ENCODE measurements at places on chromosomes 7 and 10. TPM values are rescaled to one million over a fixed set of nuclear protein-coding genes. Genes with fewer than 3 reads are reported as not detected.

The SORCS3 gene
- not detected for total RNA-seq

The UNCX gene
- not detected for total RNA-seq

The PRSS2 gene
- not detected for total RNA-seq

DNA sequence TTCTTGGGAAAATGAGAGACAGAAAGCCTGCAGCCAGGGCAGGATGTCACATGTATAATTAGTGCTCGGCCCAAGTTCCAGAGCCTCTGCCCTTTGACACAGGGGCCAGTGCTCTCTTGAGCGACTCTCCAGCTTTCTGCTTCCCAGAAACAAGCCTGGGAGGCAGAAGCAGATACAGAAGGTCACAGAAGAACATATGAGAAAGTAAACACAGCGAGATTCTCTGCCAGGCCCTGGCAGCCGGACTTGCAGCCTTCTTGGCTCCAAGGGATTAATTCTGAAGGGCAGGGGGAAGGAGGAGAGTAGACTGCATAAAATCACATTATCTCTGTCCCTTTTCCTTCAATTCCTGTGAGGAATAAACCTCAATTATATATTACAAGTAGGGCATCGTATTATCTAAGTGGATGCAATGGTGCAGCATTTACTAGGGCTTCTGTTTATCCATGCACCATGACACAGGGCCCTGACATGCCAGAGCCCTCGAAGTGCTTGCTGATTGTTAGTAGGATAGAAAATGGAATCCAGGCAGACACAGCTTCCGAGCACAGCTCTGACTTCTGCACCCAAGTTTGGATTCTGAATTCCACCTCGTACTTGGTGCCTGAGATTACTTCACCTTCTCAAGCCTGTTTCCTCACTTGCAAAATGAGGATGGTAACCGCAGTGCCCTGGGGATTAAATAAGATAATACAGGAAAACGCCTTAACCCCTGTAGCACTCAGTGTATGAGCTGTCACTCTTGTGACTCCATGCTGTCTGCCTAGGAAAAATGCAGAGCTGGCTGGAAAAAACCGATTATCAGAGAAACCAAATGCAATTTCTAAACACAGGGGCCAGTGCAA lies 536.5 kb downstream of the TNS3 start:
- no peak for DNase-seq

The SLC35G1 gene
- 6.2 TPM for total RNA-seq

The ADAMTS14 gene
- total RNA-seq = not detected

DNA sequence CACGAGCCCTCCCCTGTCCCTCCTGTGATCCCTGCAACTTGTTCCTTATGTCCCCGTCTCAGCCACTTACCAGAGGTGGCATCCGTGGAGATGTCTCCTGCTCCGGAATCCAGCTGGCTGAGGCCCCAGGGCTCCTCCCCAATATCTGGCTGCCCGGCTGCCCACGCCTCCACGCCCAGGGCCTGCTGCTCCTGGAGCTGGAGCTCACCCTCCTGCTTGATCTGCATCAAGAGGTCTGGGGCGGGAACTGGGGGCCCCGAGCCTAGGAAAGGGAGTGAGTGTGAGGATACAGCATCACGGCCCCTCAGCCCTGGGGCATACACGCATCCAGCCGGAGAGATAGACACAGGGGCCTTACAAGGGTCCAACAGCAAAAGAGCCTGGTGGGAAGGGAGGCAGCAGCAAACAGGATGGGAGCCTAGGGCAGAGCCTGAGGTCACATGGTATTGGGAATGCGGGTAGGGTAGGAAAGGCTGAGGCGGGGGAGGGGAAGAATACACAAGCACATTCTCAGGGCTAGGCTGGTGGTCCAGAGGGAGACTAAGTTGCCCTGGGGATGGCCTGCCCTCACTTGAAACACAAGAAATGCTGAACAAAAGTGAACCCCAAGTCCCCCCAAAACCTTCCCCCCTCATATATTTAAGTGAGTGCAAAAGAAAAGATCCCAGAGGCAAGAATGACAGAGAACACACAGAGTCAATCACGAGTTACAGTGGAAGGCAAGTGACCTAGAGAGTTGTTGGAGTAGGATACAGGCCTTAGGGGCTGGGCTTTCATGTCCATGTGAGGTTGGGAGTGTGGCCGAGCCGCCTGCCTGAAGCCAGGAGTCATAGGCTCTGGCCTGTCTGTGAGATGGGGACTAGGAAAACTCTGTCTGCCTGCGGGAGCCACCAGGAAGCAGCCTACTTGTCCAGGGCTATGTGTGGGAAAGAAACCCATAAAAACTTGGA lies 16.9 kb upstream of the ZNF777 start:
- DNase-seq = no peak

GRCh38 chr10:102781090-102781920 lies 37.6 kb downstream of the WBP1L start:
- no peak for DNase-seq

DNA sequence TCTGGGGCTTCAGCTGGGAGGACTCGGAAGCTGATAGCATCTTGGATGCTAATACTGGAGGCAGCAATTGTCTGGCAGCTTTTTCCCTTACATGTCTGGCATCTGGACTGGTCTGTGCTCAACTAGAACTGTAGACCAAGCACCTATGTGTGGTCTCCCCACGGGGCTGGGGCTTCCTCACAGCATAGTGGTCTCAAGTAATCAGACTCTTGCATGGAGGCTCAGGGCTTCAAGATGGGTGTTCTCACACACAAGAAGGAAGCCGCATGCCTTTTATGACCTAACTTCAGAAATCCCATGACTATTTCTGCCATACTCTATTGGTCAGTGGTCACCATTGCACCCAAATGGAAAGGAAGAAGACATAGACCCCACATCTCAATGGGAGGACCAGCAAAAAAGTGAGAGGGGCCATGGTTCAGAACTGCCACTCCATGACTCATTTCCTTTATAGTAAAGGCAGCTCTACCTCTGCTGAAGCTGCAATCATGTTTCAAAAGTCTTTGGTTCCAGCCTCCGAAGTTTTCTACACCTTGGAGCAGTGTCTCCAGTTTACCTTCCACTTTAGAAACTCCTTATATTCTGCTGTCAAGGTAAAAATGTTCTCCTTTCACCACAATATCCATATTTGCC lies 14.7 kb downstream of the AOC1 start:
- DNase-seq = no peak

GRCh38 chr7:113015034-113015645 lies 71.5 kb downstream of the GPR85 start:
- no peak for DNase-seq

- DNase-seq = no peak
Observed at GRCh38 chr7:101453617-101454016, 90.9 kb downstream of the COL26A1 start.

DNA sequence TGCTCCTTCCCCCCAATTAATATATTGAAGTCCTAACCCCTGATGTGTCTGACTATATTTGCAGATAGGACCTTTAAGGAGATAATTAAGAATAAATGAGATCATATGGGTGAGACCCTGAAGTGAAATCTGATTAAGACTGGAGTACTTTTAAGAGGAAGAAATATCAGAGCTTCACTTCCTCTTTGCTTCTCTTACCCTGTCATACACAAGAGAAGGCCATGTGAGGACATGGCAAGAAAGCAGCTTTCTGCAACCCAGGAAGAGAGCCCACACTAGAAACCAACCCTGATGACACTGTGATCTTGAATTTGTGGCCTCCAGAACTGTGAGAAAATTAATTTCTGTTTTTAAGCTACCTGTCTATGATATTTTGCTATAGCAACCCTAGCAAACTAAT lies 44.2 kb downstream of the JMJD1C start:
- DNase-seq = peak; percentile 39

DNA sequence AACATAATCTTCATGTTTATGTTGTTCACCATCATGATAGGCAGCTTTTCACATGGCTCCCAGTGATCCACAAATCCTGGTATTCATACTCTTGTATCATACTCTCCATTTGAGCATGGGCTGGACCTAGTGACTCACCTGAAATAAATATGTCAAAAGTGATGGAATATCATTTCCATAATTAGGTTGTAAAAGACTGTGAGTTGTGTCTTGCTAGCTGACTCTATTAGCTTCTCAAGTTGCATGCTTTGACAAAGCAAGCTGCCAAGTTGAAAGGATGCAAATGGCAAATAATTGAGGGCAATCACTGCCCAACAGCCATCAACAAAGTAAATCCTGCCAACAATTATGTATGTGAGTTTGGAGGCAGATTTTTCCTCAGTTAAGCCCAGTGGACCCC lies 300.4 kb downstream of the AHR start:
- DNase-seq = no peak

DNA sequence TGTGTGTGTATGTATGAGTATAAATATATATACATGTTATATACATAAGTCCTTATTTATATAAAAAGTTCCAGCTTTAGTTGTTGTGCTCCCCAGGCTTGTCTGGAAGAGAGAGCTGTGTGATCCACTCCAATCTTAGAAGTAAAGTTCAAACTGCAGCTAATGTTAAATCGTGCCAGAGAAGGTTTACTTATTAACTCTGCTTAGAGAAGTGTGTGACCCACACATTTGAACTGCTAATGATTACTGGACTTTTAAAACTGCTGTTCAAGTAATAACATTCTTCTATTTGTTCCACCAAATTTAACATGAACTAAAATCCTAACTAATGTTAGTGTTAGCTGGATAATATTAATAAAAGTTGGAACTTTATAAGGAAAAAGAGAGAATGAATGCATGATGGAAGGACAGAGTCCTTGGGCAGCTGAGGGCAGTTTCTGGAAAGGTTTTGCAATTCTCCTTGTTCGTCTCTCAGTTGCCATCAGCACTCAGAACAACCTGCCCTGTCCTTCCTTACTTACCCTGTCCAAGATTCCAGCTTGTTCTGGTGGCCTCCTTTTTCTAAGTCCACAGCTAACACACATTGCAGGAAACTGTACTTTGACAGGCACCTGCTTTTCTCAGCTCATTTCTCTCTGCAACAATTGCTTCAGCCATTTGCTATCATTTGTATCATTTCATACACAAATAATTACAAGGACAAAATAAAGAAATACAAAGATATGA lies 162.6 kb downstream of the FAM107B start:
- DNase-seq = no peak

DNA sequence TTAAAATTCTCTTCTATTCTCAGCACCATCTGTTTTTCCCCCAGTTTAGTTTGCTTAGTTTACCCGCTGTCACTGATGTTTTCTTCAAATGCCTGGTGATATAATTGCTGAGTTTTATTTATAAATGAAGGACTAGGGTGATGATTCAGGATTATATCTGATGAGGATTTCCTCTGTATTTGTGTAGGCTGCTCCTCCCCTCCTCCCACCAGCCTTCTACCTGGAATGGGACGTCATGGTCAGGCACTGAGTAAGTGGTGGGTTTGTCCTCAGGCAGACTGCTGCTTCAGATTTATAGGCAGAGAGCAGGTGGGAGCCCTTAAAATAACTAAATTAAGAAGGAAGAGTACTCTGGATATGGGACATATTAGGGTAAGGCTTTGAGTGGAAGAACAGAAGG lies 35.8 kb downstream of the PALS2 start:
- no peak for DNase-seq

- DNase-seq = no peak
Observed at GRCh38 chr7:94949532-94949931, 42.1 kb downstream of the PPP1R9A start.

GRCh38 chr7:142496545-142496991 lies 238.7 kb upstream of the PRSS58 start:
- DNase-seq = peak; percentile 45

DNA sequence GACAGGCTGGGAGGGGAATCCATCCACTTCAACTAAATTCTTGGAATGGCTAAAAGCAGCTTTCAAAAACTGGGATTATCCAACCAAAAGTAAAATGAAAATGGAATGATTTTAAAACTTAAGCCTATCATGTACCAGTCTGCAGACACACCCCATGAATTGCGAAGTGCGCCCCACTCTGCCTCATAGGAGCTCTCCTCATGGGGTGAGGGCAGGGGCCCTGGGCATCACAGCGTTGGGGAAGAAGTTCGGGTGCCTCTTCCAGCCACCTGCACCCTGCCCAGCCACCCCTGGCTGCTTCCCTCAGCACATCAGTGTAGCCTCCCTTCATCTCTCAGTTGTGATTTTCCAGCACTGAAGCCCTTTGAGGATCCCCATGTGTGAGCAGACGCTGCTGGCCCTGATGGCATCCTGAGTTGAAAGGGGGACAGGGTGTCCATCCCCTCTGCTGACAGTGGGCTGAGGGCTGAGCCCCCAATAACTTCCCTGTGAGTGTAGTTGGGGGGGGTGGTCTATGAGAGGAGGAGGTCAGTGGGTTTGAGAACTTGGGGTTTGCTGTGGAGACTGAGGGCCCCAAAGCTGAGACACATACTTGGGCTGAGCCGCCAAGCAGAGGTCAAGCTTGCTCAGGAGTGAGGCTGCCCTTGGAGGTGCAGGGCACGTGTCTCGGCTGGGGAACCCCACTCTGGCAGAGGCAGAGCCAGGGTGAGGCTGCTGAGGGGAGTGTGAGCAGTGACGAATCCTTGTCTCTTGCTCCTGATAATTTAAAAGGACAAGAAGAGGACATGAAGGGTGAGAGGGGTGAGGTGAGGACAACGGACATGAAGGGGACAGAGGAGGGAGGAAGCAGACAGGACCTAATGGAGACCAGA lies 542.1 kb downstream of the TCERG1L start:
- DNase-seq = no peak

DNA sequence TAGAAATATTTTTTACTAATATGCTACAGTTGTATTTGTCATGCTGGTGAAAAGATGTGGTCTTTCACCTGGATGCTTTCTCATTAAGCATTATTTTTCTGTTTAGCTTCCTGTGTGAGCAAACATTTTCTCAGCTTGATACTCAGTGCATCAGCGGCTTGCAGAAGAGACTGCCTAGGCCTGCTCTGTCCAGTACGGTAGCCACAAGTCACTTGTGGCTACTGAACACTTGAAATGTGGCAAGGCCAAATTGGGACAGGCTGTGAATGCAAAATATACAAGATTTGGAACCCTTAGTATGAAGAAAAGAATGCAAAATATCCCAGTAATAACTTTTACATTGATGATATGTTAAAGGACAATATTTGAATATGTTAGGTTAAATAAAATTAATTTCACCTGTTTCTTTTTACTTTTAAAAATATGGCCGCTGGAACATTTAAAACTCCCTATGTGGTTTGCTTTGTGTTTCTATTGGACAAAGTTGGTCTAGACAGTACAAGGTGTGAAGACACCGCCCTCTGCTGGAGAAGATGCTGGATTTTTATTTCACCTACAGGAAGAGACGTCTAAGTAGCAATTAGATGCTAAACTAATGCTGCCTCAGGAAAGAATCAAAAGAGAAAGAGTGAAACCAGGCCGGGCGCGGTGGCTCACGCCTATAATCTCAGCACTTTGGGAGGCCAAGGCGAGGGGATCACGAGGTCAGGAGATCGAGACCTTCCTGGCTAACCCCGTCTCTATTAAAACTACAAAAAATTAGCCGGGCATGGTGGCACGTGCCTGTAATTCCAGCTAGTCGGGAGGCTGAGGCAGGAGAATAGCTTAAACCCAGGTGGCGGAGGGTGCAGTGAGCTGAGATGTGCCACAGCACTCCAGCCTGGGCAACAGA lies 5.3 kb downstream of the SRGN start:
- peak; percentile 87 for DNase-seq

Data from CD4-positive, alpha-beta memory T cell (primary cell).